ENCODE measurements at places on chromosomes 6 and 20.

GRCh38 chr6:19322691-19323485 is 514.3 kb upstream of the ID4 start:
- DNase-seq, result no peak

- DNase-seq, result no peak
Measured at GRCh38 chr6:31353384-31353945, 3.5 kb downstream of the HLA-B start.

GRCh38 chr20:18712131-18712530 is 101.5 kb upstream of the SCP2D1 start:
- DNase-seq, result no peak

GRCh38 chr6:7991536-7991935 is 72.7 kb downstream of the BLOC1S5 start:
- DNase-seq, result no peak

- no peak for DNase-seq
Measured at GRCh38 chr6:6645261-6645917, 56.9 kb downstream of the LY86 start.

DNA sequence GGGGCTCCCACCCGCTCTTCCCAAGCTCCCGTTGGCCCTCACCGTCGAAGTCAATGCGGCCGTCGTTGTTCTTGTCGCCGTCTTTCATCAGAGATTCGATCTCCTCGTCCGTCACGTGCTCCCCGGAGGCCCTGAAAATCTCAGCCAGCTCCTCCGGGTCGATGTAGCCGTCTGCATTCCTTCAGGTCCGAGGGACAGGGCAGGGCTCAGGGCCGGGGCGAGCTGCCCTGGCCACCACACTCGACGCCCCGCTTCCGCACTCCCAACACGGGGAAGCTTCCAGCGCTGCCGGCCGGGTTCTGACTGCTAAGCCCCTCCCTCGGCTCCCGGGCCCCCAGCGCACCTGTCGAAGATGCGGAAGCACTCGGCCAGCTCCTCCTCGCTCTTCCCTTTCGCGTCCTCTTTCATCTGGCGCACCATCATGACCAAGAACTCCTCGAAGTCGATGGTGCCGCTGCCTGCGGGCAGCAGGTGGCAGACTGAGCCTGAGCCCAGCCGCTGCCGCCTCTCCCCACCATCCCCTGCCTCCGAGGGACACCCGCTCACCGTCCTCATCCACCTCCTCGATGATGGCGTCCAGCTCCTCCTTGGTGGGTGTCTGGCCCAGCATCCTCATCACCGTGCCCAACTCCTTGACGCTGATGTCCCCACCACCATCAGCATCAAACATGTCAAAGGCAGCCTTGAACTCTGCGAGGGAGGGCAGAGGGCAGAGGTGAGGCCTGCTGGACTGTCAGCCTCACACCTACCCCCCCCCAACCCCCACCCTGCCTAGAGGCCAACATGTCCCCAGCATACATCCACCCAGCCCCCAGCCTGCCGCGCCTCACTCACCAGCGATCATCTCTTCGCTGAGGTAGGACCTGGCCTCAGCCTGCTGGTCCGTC is 2.9 kb downstream of the TNNC2 start:
- DNase-seq, result no peak

GRCh38 chr6:161044335-161044734 is 52.8 kb downstream of the MAP3K4 start:
- DNase-seq, result no peak

- no peak for DNase-seq
Measured at GRCh38 chr6:84078335-84078734, 44.8 kb downstream of the MRAP2 start.

DNA sequence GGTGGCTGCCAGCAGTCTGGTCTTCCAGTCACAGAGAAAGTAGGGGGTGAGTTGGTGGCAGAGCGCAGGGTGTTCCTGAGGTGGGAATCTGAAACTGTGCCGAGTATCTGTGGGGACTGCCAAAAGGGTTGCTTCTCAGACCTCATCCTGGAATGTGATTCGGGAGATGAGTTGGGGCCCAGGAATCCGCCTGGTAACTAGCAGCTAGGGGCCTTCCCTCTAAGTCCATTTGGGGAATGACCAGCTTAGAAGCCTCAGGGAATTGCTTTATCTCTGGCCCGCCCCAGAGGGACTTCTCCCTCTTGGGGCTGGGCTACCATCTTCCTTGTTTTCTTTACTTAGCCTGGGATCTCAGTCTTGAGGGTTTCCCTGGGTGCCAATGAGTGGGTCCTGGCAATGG is 49.6 kb downstream of the MOCS1 start:
- no peak for DNase-seq

DNA sequence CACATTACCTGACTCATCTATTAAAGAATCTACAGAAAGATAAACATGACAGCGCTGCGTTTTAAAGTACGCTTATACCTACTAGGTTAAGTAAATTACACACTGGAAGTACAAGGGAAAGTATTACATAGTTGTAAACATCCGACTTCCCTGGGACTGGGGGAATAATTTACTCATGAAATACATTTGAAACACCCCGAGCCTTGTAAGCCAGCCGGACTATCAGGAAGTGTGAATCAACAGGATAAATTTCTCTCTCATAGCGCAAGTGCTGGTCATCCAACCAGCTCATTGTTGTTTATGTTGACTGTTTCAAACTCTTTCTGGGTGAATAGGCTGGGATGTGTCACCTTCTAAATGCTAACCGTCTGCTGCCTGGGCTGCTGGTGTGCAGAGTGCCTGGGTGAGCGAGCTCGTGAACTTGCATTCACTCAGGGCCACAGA is 4.9 kb downstream of the BMP6 start:
- no peak for DNase-seq

GRCh38 chr6:71187141-71187540 is 101.5 kb upstream of the OGFRL1 start:
- DNase-seq, result no peak

GRCh38 chr6:4637691-4638433 is 138.3 kb upstream of the CDYL start:
- no peak for DNase-seq

DNA sequence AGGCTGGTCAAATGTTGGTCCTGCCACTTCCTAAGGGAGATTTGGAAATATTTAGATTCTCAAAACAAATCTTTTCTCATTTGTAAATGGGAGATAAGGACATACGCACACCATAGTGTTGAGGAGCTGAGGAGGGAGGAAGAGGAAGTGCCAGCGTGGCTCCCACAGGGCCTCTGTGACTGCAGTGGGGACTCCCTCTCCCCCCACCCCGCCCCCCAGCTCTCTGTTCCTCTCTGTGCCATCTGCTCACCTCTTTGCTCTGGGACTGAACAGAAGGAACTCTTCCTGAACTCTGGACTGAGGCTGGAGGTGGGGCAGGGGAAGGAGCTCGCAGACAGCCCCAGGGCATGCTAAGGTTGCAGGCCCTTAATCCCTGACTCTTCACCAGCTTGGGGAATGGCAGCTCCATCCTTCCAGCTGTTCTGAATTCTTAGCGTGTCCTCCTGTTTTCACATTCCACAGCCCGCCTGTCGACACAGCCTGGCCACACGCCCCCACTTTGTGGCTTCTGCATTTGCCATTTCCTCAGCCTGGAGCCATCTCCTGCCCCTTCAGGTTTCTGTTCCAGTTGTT is 11.4 kb downstream of the DDX27 start:
- DNase-seq, result no peak

DNA sequence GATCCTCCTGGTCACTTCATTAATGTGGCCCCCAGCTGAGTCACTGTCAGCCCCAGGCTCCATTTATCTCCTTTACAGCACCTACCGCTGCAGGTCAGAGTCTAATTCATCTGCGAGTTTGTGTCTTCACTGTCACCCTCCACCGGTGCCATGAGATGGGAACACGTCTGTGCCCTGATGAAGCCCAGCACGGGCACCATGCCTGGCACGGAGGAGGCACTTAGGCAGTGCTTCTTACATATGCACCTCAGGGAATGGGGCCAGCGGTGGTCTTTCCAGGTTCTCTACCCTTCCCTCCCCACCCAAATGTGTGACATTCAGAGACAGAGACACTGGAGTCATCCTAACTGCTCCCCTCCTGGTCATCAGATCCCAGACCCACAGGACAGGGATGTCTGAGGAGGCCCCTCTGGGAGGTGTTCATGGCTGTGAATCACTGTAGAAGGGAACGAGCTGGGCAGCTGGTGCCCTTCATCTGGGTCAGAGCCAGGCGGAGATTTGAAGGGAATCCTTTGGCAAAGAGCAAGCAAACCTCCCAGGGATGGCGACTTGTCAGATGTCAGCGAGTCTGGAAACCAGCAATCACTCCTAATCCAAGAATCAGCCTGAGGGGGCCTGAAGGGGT is 364.6 kb downstream of the PREX1 start:
- DNase-seq, result no peak

- DNase-seq, result no peak
Measured at GRCh38 chr6:125477844-125478243, 176.1 kb upstream of the HDDC2 start.

- no peak for DNase-seq
Measured at GRCh38 chr6:33770124-33770832, 18.7 kb downstream of the LEMD2 start.

GRCh38 chr20:44157061-44157460 is 29.9 kb downstream of the JPH2 start:
- DNase-seq, result no peak

GRCh38 chr6:54698974-54699373 is 147.6 kb upstream of the FAM83B start:
- no peak for DNase-seq

DNA sequence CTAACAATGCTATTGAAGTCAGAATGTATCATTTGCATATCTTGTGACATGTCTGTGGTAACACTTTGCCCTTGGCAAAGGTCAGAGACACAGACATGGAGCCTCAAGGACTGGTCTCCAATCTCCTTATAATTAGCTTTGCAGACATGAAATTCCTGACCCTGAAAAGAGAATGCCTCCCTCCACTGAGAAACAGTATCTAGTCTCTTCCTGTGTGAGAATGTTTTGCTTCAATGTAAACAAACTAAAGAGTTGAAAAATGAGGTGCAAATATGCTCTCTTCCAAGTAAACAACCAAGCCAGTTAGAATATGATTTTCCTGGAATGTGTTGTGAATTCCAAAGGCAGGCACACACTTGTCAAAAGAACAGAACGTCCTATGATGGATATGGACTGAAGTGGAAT is 407.1 kb upstream of the MARCKS start:
- no peak for DNase-seq

GRCh38 chr6:53611342-53611741 is 54.2 kb downstream of the KLHL31 start:
- no peak for DNase-seq

DNA sequence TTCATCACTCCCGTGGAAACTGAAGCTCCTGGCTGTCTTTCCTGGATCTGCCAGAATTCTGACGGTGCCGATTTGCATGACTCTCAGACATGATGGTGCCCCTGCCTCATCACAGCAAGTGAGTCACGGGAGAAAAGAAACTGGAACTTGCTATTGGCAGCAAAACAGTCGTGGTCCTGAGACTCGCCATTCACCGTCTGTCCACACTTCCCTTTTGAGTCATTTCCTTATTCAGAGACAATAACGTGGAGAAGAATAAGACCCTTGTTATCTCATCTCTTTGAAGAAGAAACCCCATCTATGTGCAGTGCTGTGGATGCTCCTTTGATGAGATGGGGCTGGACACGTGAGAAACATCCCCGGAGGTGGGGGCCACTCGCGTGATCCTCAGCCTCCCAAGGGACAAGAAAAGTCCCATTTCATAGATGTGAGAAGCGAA is 4.2 kb downstream of the GPR31 start:
- no peak for DNase-seq

DNA sequence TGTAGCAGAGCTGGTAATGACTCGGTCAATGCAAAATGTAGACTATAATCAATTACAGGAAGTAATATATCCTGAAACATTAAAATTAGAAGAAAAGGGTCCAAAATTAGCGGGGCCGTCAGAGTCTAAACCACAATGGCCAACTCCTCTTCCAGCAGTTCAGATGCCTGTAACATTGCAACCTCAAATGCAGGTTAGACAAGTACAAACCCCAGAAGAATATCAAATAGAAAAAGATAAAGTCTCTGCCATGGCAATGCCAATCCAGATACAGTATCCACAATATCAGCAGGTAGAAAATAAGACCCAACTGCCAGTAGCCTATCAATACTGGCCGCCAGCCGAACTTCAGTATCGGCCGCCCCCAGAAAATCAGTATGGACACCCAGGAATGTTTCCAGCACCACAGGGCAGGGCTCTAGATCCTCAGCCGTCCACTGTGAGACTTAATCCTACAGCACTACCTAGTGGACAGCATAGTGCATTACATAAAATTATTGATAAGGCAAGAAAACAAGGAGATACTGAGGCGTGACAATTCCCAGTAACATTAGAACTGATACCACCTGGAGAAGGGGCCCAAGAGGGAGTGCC is 158.4 kb downstream of the GPX5 start:
- no peak for DNase-seq

GRCh38 chr6:101296169-101296960 is 97.1 kb upstream of the GRIK2 start:
- DNase-seq, result no peak

- DNase-seq, result no peak
Measured at GRCh38 chr6:11245381-11246256, 13.2 kb upstream of the NEDD9 start.

GRCh38 chr20:4581838-4582237 is 139.9 kb upstream of the PRND start:
- DNase-seq, result no peak

GRCh38 chr20:35776513-35777101 is 4.8 kb downstream of the PHF20 start:
- no peak for DNase-seq

DNA sequence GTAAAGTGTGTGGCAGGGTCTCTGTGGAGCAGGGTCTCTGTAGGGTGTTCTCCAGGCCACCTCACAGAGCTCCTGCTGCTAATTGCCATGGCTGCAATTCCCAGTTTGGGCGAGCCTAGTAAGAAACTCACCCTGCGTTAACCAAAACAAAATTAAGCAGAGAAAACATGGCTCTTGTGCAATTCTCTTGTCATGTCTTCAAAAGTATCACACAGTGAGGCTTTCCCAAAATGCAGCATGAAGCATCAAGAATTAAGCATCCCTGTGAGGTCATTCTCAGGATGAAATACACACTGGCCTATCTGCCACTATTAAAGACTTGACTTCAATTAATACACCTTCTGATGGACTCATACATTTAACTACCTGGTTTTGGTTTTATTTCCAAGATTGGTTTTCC is 72.8 kb downstream of the KIF13A start:
- no peak for DNase-seq

DNA sequence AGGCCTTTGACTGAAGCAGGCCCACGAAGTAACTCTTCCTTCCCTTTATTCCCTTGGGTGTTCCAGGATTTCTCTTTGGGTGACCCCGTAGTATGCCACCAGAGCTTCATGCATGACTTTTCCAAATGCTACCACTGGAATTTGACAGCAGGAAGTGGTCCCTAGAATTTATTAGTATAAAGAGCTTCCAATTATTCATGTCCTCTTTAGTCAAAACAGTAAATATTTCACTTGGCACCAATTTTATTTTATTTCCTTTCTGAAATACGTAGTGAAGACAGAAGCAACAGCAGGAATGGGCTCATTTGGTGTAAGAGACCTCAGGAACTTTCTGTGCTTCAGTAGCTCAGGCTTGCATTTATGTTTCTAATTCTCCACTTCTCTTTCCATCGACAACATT is 151.3 kb downstream of the LCA5 start:
- DNase-seq, result no peak

DNA sequence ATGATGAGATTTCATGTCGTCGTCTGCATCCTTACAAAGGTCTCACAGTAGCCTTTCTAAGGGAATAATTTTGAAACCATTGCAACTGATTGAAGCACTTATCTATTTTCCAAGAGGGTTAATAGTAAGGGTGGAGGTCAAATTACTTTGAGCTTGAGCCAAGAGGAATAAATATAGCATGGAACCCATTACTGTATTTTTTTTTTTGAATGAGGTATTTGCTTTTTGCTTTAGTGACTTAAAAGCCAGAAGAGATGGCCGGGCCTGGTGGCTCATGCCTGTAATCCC is 78.3 kb downstream of the SCAND1 start:
- DNase-seq, result no peak

Data from renal cortex interstitium (tissue), 15 donors.